ENCODE measurements at places on chromosomes 4 and X. TPM values are rescaled to one million over a fixed set of nuclear protein-coding genes. Genes with fewer than 3 reads are reported as not detected.

GRCh38 chr4:42653626-42654560 lies 3.0 kb downstream of the ATP8A1 start:
- peak; percentile 25 for DNase-seq

Gene PAGE2
- not detected for polyA plus RNA-seq

Gene FOXP3
- 0.53 TPM for polyA plus RNA-seq

DNA sequence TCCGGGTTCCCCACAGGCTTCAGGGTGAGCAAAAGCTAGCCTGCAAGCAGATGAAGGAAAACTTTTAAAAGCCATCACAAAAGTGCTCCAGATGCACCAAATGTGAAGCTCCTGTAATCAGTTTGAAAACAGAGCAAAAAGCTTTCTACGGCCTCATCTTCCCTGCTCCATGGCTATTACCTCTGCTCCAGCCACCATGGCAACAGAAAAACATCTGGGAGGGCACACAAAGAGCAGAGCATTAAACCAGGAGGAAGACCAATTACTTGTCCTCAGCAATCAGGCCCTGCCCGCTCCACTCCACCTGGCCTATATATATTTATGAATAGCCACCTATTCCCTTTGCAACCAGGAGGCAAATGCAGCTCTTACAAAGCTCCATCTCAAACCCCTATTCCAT lies 33.6 kb downstream of the TMEM154 start:
- DNase-seq: no peak

GRCh38 chr4:111494971-111495370 lies 650.3 kb upstream of the FAM241A start:
- DNase-seq: no peak

DNA sequence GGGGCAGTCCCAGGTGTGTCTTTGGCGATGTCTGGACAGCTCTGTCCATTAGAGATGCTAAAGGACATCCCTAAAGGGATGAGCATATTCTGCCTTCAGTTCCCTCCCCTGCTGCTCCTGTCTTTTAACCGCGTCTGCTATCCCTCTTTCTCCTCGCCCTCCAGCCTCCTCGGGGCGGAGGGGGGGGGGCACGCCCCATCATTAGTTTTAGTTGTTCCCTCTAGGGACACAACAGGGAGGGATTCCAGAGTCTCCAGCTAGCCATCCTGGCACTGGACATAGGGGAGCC lies 1.1 kb downstream of the MSL3 start:
- DNase-seq: no peak

GRCh38 chr4:172480471-172480870 lies 667.3 kb downstream of the GALNTL6 start:
- no peak for DNase-seq

DNA sequence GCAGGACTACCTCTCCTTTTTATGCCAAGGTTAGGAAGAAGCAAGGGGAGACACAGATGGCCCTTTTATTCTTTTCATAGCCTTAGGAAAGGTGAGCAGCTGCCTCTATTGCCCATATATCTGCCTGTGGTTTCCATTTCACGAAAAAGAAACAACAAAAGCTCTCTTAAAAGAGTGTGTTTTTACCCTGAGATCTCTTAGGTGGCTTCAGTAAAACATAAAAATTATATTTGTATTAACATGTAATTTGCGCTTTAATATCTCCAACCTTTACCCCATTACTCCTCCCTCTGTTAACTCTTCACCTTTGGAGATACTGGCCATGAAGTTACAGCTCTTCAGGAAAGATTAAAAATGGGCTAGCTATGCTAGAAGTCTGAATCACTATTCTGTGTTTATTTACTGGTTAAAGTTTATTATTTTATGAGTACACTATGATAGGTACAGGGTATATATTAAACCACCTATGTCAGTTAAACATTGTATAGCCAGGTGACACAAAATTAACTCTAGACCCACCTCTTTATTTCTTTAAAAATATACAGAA lies 15.0 kb upstream of the SULT1B1 start:
- DNase-seq: no peak

Gene SLC4A4
- 0.57 TPM for polyA plus RNA-seq

Gene SMPX
- polyA plus RNA-seq: not detected

GRCh38 chr4:3563403-3563802 lies 31.2 kb upstream of the LRPAP1 start:
- DNase-seq: no peak

Gene RAB40A
- polyA plus RNA-seq: 1.5 TPM

Gene HSPA4L
- 56.5 TPM for polyA plus RNA-seq

DNA sequence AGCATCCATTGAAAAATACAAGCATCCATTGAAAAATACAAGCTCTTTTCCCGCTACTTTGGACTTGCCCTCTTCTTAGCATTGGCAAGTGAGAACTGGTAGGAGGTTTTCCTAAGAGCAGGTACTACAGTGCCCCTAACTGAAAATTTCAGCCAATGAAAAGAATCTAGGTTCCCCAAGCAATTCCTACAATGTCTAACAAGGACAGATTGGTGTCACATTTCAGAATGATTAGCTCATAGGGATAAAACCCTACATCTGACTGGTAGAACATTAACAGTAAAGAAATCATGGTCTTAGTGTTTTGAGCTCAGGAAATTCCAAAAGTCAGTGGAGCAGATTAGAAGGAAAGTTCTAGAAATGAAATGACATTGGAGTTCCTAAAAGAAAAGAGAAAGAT lies 68.6 kb upstream of the QRFPR start:
- DNase-seq: no peak

- DNase-seq: no peak
These were observed 79.2 kb downstream of the ARAP2 start for GRCh38 chr4:36164900-36165630.

Gene RIBC1
- polyA plus RNA-seq: 1.9 TPM

GRCh38 chr4:77820649-77821561 lies 1.7 kb upstream of the CNOT6L start:
- DNase-seq: peak; percentile 27

DNA sequence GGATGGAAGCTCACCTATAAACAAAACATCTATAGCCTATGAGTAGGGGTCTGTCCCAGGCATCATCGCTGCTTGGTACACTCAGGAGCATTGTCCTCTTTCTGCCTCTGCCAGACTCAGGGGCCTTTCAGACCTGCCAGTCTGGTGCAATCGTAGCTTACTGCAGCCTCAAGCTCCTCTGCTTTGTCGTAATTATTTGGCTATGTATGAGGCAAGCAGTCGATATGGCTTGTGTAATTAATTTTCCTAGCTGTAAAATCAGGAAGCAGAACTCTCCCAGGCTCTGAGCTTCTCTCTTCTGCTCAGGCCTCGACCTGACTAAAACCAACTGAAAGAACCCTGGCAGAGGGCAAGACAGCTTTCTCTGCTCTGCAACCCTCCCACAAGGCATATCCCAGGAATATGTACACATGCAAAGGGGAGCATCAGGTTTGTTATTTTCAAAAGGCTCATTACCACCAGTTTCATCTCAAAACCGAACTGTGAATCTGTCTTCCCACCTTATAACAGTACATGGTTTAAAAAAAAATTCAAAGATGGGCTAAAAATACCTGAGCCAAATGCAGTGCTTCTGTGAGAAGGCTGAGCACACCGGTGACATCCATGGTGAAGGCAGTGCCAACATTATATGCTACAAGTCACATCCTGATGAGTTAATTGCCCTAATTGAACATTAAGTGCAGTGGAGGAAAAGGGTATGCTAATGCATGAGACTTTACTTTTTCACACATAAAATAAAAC lies 309.2 kb upstream of the EMCN start:
- no peak for DNase-seq

GRCh38 chrX:13201605-13202219 lies 118.1 kb downstream of the ATXN3L start:
- no peak for DNase-seq

DNA sequence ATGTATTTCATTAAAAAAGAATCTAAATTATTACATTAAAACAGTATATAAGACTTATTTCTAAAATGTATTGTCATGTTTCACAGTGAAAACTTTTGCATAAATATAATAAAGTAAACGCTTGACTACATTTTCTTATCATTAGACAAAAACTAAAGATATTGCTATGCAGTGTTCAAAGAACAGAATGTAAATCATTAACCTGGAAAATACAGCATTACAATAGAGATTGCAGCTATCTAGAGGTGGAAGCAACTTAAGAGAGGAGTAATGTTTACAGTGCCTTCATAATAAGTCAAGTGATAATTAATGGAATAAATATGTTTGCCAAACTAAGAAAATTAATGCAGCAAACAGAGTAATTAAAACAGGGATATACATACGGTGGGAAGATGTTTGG lies 940.9 kb downstream of the FSTL5 start:
- no peak for DNase-seq

GRCh38 chr4:53476232-53477037 lies 99.0 kb downstream of the FIP1L1 start:
- no peak for DNase-seq

Gene GRXCR1
- polyA plus RNA-seq: not detected

- peak; percentile 15 for DNase-seq
These were observed 352.9 kb downstream of the RAPGEF2 start for GRCh38 chr4:159455675-159456237.

Gene POU3F4
- not detected for polyA plus RNA-seq

Gene PAGE2B
- polyA plus RNA-seq: not detected

Gene DRP2
- 0.26 TPM for polyA plus RNA-seq

- DNase-seq: no peak
These were observed 605.9 kb upstream of the DIPK2B start for GRCh38 chrX:45806410-45807121.

GRCh38 chr4:62279689-62280088 lies 1079.6 kb downstream of the ADGRL3 start:
- no peak for DNase-seq

Gene TCEAL2
- polyA plus RNA-seq: 43.5 TPM

Gene DDX60
- 2.8 TPM for polyA plus RNA-seq

DNA sequence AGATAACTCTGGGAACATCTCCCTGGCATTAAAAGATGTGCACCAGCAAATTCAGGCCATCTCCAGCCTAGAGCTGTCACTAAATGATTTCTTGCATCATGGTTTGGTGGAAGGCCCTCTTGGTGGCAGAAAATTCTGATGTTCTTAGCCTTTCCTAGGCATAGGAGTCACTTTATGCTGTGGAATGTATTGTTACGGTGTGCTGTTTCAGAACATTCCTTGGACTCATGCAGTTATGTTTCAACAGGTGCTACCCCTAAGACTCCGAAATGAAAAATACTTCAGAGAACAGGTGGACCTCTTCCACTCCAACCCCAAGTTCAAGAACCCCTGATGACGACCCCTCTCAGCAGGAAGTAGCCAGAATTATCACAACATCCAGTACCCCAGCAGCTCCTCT lies 20.3 kb upstream of the PAPSS1 start:
- DNase-seq: no peak

Gene CXCL13
- 0.88 TPM for polyA plus RNA-seq

GRCh38 chr4:37471971-37472370 lies 214.2 kb downstream of the RELL1 start:
- no peak for DNase-seq

Gene POF1B
- 0.10 TPM for polyA plus RNA-seq

Gene DKK2
- 0.94 TPM for polyA plus RNA-seq

Gene BEX1
- 105 TPM for polyA plus RNA-seq

- DNase-seq: no peak
These were observed 260.7 kb downstream of the INPP4B start for GRCh38 chr4:142585411-142585810.

Gene YTHDC1
- polyA plus RNA-seq: 64.0 TPM

DNA sequence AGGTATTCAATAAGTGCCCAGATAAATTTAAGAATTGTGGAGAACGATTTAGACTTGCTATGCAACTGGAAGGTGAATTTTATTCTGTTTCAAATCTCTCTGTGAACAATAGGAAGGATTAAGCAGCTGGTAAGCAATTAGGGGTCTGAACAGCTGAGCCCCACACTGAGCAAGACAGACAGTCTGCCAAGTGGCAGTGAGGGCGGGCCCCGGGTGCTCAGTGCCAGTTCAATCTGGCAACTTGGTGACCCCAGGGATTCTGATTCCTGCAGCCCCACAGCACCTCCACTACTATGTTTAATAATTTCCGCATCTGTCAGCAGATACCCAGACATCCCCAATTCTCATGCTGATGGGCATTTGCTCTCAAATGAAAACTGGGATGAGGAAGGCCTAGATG lies 317.3 kb downstream of the PPP1R2C start:
- DNase-seq: no peak

- no peak for DNase-seq
These were observed 179.7 kb upstream of the NDP start for GRCh38 chrX:44152852-44153251.

DNA sequence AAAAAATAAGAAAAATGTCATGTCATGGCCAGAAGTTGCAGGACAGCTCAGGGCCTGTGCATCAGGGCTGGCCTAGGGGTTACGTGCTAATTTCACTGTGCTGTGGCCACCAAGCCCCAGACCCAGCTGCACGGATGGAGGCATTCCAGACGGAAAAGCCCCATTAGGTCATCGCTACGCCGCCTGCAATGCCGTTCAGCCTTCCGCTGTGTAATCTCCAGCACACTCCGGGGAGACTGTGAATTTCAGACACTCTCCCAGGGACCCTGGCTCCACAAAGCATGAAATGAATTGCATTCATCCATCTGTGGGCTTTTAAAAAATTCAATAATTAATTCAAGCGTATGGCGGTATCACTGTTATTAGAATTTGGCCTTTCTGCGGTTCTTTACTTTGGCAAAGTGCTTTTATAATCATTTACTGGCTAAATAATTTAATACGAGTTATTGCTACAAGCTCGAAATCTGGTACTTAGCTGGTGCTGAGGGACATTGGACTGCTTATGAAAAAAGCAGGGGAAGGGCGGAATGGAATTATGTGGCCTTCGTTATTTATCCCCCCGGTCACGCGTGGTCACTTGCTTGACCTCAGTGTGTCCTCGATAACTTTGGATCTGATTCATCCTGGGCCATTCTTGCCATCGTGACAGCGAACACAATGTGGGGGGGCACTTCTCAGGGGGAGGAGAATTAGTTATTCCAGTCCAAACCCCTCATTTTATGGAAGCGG lies 9.0 kb upstream of the NSG1 start:
- DNase-seq: no peak

Gene MTMR8
- polyA plus RNA-seq: 0.72 TPM

- DNase-seq: no peak
These were observed 219.4 kb upstream of the ZC4H2 start for GRCh38 chrX:65195621-65196020.

DNA sequence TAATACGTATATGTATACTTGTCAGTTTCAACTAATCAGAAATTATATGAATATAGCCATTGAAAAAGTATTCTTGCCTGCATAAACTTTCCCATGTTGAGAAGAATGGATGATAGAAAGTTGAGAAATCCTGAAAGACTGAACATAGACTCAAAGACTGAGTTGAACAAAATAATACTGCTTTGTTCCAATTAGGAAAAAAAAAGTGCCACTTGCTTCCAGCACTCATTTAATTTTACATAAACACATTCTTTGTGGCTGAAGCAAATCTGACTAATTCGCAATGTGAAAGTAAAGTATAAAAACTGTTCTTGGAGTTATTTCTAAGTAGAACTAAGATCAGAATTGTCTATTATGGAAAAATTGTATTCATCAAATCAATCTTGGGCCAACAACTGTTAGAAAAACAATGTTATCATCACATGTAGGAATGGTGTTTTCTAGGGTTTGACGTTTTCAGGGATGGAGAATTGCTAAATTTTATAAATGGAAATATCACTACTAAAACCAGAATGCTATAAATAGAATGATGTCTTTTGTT lies 2334.6 kb downstream of the PCDH7 start:
- no peak for DNase-seq

GRCh38 chrX:141467442-141467841 lies 117.1 kb downstream of the SPANXA1 start:
- no peak for DNase-seq

Gene TBC1D8B
- polyA plus RNA-seq: 16.5 TPM

Gene GAGE12E
- not detected for polyA plus RNA-seq

Gene SPIN2A
- polyA plus RNA-seq: 0.91 TPM

- DNase-seq: peak; percentile 36
These were observed 15.0 kb downstream of the ACSL1 start for GRCh38 chr4:184810720-184811119.

Gene DCHS2
- polyA plus RNA-seq: 1.0 TPM

Gene CTAG1B
- polyA plus RNA-seq: not detected

Gene CC2D2A
- polyA plus RNA-seq: 15.7 TPM
